ENCODE measurements at places on chromosomes 1 and 21.

GRCh38 chr1:2966449-2967328, 54.6 kb upstream of the ACTRT2 start:
- DNase-seq = no peak

DNA sequence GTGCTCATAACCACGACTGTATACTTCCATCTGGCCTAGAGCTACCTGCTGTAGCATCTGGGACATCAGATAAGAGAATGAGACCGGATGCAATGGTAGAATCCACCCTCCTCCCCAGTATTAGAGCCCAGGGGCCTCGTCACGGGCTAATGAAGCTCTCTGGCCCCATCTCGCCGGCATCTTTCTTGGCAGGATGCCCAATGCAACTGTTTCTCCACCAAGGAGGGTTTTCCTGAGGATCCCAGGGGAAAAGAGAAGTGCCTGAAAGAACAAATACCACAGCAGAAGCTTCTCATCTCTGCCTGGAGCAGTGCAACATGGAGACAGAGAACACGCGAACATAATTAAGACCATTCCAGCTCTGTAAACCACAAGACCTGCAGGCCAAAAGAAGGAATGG, 80.0 kb downstream of the VWA5B1 start:
- DNase-seq = no peak

- no peak for DNase-seq
These were observed 3.1 kb upstream of the GJC2 start for GRCh38 chr1:228146417-228147150.

- no peak for DNase-seq
These were observed 170.8 kb downstream of the EDEM3 start for GRCh38 chr1:184583849-184584248.

DNA sequence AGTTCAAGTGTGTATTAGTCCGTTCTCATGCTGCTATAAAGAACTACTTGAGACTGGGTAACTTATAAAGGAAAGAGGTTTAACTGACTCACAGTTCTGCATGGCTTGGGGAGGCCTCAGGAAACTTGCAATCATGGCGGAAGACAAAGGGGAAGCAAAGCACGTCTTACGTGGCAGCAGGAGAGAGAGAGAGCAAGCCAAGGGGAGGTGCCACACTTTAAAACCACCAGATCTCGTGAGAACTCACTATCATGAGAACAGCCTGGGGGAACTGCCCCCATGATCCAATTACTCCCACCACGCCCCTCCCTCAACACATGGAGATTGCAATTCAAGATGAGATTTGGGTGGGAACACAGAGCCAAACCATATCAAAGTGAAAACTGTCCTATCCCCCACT, 4.1 kb upstream of the MIS18A start:
- no peak for DNase-seq

DNA sequence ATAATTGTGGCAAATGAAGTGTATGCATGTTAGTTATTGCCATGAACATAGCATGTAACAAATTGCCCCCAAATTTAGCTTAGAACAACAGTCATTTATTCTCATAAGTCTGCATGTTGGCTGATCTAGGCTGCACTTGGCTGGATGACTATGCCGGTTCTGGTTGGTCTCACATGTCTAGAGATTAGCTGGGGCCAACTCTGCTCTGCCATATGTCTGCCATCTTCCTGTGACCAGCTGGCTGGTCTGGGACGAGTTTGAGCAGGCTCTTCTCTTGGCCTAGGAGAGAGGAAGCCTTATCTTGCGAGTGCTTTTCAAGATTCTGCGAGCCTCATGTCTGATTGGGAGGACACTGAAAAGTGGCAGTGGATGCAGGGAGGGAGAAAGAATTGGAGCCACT, 198.3 kb upstream of the FAM78B start:
- DNase-seq = no peak

DNA sequence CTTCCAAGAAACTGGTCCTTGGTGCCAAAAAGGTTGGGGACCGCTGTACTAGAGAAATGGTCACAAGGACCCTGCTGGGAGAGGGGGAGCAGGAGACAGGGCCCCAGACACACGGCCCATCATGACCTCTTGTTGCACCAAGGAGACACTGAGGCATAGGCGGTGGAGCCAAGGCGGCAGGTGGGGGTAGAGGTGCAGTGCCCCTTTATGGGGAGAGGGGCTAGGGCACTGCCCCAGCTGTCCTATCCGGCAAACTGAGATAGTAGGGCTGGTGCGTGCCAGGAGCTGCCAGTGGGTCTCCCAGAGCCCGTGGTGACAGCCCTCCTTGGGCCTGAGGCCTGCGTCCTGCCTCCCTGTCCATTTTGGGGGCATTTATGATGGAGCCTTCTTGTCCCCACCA, 20.3 kb downstream of the TNNT2 start:
- DNase-seq = no peak

- DNase-seq = no peak
These were observed 29.1 kb upstream of the BCAR3 start for GRCh38 chr1:93710499-93711453.

GRCh38 chr1:179809506-179810366, 66.6 kb downstream of the FAM163A start:
- DNase-seq = peak; percentile 82

Measured in RKO (cell line).